ENCODE measurements at places on chromosomes 1 and 21.

DNA sequence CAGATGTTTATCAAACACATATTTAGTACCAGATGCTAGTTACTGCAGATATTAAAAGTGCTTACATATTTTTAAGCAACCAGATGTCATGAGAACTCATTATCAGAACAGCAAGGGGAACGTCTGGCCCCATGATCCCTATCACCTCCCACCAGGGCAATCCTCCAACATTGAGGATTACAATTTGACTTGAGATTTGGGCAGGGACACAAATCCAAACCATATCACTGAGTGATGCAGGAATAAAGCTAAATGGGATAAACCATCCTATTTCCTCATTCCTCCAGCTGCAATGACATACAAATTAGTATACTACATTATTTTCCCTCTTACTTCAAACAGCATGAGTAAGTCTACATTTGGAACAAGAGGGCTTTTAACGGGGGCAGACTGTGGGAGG is 3.1 kb upstream of the KCNK2 start:
- no peak for DNase-seq

DNA sequence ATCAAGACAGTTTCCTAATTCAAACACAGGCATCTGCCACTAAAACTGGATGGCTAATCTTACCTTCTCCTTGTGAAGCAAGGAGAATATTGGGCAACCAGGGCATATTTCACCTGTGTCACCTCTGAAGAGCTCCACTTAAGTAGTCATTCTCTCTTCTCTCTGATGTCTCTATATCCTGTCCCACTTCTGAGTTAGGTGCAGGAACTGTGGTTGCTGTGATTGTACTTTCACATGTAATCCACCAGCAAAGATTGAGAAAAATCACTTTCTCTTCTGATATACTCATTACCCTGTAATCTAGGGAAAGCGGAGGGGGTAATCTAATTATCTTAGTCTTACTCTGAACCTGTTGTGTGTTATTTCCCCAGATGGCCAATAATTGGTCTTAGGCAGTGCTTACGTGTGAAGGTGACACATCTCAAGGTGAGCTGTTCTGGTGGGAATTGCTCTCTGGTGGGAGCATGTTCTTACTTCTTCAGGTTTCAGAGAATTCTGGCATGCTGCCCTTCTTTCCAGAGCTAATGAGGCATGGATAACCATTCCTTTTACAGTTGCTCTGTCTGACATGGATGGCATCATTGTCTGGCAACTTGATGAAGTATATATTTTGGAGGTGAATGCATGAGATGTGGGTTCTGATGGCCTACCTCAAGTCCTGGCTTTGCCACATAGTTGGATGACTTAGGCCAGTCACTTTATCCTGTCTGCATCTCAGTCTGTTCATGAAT is 12.0 kb downstream of the XCL2 start:
- DNase-seq = no peak

DNA sequence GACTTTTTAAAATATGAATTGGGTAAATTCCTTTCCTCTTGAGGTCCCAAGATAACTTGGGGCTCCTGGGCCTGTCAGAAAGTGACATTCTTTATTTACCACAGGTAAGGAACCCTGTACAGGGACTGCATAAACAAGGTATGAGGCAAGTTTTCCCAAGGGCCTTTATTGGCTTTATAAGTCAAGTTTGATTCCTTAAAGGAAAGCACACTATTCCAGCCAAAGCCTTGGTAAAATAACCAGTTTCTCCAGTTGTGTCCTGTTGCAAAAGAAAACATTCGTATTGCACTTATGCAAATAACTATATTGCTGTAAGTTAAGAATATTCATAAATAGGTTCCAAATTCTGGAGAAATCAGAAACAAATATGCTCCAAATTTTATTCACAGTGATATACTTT is 21.9 kb upstream of the METTL18 start:
- peak; percentile 6 for DNase-seq

DNA sequence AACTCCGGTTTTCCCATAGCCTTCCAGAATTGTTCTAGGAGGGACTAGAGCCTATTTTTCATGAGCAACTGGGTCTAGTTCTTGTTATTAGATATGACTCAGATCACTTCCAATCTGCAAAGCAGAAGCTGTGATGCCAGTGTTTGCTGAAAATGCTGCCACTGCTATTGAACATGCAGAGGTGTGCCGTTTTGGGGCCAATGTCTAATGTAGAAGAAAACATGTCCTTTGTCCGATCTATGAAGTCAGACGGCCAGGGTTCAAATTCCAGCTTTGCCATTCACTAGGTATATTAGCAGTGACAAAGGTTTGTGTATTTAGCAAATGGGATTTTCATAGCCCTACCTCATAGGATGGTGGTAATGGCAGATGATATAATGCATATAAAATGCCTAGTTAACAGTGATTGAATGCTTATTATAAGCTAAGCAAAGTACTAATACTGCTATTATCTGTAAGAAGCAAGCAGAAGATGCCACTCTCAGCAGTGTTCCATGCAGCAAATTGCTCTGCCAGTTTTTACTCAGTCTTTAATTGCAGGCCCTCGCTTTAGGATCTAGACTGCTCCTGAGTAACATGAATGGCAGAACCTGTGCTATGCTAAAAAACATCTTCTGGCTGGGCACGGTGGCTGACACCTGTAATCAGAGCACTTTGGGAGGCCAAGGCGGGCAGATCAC is 40.1 kb upstream of the CXADR start:
- no peak for DNase-seq

- peak; percentile 15 for DNase-seq
Observed at GRCh38 chr1:218779341-218780100, 394.2 kb upstream of the LYPLAL1 start.
